AG20443 (cell line): ENCODE measurements at places on chromosomes 13 and 19.

DNA sequence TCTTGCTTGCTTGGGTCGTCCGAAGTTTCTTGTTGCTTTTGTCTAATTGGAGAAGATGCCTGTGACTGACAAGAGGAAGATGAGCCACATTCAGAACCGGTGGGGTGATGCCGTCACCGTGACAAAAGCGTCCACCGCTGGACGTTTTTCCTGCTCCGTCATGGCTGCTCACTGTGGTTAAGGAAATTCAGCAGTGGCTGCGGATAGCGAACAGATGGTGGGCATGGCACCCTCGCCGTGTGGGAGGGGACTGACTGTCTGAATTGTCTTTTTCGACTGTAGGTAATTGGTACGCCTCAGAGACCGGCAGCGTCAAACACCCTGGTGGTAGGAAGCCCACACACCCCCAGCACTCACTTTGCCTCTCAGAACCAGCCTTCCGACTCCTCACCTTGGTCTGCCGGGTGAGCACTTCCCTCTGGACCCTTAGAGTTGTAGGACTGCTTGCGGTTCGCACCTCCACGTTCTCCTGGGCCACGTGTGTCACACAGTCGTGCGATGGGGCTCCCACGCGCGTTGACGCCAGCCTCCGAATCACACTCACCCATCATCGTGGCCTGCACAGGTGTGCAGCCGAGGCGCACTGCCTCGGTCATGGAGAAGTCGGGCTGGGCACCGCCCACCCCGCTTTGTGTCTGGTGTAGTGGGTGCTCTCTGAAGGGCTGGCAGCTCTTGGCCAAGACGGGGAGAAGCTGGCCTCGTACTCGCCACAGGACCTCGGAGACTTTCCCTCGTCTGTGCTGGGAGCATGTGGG, 26.5 kb downstream of the ATP4B start:
- DNase-seq, result no peak

DNA sequence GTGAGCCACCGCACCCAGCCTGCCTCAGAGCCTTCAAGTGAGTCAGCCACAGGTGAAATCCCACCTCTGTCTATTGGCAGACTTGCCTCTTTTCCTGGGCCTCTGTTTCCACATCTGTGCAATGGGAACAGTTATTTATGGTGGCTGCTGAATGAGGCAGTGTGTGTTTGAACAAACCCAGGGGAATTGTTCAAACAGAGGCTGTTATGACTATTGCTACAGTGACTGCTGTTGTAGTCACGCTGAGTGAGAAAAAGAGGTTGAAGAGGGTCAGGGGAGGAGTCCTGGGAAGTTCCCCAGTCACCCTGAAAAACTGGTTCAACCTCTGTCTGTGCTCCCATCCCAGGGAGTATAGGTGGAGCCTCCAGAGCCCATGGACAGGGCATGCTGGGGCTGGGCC, at the start of gene CEACAM19:
Gene CEACAM19, plus strand, starts transcription at position 83 of the 400 bp plus-strand sequence. CDS start 450 bp downstream, outside the sequence.
- no peak for DNase-seq

- no peak for DNase-seq
Observed at GRCh38 chr19:45191375-45191774, 12.8 kb downstream of the BLOC1S3 start.

DNA sequence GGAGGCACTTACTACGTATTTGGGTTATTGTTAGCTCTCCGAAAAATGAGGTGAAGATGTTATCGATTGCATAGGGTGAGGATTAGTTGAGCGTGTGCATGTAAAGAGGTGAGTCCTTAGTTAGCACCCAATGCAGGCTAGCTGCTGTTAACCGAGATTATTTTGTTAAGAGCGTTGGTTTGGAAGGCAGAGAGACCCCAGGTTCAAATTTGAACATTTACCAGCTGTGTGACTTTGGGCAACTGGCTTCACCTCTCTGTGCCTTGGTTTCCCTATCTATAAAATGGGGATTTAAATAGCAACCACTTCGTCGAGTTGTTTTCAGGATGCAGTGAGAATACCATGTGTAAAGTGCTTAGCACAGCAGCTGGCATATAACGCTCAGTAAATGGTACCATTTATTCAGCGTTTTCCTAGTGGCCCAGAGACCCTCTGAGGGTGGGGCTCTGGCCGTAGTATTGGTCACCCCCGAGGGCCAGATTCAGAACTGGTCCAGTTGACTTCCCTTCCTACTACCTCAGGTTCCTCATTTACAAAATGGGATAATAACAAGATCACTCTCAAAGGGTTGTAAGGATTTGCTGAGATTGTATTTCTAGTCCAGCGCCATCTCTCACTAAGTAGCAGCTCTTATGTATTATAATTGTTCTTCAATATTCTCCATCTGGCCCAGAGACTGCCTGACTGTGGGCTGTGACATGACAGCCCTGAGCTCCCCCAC, 887 bp downstream of the SIPA1L3 start:
- DNase-seq, result peak; percentile 24

GRCh38 chr13:112748947-112749735, 59.3 kb downstream of the ATP11A start:
- peak; percentile 83 for DNase-seq

DNA sequence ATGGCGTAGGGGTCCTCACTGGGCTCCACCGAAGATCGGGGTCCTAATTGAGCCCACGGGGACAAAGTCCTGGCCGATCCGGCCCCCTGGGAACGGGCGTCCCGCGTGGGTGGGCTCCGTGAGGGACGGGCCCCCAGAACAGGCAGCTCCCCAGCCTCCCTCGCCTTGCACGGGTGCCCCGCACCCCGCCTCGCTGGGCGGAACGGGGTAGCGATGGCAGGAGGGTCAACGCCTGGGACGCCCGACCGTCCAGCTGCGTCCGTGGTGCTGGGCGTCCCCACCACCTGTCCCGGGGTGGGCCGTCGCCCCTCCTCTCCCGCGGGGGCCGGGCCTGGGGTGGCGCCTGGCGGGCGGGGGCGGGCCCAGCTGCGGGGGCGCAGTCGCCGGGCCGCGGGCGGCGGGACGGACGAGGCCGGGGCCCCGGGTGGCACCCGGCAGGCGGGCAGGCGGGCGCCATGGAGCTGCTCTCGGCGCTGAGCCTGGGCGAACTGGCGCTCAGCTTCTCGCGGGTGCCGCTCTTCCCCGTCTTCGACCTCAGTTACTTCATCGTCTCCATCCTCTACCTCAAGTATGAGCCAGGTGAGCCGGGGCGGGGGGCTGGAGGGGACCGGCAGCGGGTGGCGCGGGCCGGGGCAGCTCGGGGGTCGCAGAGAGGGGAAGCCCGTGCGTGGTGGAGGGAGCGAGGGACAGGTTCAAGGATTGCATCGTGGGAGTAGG, at the start of gene TMEM38A:
Gene TMEM38A, plus strand, starts transcription at position 377 of the 717 bp plus-strand sequence. Its CDS starts 79 bp downstream, at position 456.
- peak; percentile 58 for DNase-seq

DNA sequence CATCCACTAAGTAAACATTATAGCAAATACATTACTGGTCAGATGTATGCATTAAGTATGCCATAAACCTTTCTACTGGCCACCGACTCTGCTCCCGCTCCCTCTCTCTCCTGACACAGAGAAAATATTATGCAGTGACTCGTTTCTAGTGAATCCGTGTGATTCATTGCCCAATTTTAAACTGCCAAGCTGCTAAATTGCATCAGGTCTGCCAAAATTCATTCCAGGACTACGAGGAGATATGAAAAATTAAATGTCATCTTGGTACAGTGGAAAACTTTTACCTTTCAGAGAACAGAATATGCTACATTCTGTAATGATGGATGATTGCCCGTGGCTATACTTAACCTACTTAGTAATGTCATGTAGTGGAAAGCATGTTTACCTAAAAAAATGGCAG, 368.8 kb upstream of the TSHZ3 start:
- DNase-seq, result peak; percentile 15

GRCh38 chr19:5264453-5264852, 76.2 kb downstream of the PTPRS start:
- DNase-seq, result no peak

- DNase-seq, result no peak
Observed at GRCh38 chr13:105395041-105395440, 1140.4 kb downstream of the EFNB2 start.

DNA sequence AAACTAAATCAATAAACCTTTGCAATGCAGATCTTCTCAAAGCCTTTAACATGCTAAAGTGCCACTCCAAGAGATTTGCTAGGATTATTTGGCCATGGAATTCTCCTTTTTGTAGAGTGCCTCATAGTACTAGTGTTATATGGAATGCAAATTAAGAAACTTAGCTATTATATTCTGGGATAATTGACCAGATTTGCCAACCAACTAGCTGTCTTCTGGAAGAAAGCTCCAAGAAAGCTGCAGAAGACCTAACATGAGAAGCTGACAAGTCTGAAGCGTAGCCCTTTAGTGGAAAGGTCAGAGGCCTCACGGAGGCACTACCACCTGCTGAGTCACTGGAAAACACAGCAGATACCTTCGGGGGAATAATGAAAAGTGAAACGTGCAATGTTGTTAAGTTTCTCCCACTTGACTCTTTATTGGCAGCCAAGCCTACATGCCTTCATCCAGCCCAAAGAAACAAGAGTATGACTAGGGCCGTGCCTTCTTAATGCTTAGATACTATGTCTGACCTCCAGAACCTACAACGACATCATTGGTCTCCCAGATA, 29.8 kb upstream of the KATNAL1 start:
- no peak for DNase-seq

- DNase-seq, result peak; percentile 68
Observed at GRCh38 chr13:50130123-50130946, 115.1 kb downstream of the KCNRG start.

DNA sequence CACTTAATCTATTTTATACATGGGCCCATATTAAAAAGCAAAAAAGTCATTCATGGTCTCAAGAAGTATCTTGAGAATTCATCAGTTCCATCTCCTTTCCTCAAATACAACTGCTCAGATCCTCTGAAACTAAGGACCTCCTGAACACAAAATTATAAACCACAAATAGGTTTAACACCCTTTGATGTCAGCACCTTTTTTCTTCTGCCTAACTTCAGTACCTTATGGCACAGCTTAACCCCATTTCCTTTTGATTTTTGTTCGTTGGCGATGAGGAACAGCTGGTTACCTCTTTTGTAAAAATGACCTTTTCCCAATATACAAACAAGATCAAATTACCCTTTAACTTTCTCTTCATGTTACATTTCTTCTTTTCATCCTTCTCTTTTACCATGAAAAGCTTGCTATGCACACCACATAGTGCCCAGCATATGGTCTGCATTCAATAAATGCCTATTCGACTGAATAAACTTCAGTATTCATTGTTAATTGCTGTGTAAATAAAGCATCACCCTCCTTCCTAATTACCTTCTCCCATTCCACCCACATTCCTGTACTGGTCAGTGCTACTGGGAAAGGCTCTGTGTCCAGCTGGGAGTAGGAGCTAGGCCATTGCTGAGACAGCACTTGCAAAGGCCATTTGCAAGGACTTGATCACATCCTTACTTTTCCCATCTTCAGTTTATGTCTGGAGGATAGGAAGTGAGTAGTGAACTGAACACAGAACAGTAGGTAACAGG, 317.9 kb downstream of the SHISA2 start:
- no peak for DNase-seq

DNA sequence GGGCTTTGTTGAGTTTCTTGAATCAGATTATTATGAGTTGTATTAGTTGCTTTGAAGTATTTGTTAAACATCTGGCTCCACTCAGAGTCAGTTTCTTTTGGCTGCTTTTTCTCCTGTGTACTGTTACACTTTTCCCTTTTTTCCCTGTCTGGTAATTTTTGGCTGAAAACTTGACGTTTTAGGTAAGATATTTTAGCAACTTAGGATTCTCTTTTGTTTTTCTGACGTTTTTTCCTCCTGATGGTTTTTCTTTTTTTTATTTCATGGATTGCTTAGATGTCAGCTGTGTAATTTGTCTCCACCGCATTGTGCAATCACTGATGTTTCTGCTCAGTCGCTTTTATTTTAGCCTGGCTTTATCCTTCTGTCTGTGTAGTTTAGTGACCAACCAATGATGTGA, 20.7 kb downstream of the RFC3 start:
- peak; percentile 43 for DNase-seq

DNA sequence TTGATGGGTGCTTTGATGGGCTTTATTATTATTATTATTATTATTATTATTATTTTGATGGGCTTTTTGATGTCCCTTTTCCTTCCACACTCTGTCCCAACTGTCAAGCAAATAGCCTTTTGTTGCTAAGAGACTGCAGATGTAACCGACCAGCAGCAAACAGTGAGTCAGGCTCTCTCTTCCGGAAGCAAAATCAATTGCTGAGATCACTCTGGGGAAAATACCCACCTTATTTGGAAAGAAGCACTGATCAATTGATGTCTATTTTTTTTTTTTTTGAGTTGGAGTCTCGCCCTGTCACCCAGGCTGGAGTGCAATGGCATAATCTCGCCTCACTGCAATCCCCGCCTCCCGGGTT, 2.9 kb downstream of the LDLR start:
- DNase-seq, result peak; percentile 55

GRCh38 chr19:45824041-45824471, 8.9 kb upstream of the RSPH6A start:
- no peak for DNase-seq

GRCh38 chr19:15330801-15331418, 1.4 kb downstream of the BRD4 start:
- DNase-seq, result peak; percentile 72

DNA sequence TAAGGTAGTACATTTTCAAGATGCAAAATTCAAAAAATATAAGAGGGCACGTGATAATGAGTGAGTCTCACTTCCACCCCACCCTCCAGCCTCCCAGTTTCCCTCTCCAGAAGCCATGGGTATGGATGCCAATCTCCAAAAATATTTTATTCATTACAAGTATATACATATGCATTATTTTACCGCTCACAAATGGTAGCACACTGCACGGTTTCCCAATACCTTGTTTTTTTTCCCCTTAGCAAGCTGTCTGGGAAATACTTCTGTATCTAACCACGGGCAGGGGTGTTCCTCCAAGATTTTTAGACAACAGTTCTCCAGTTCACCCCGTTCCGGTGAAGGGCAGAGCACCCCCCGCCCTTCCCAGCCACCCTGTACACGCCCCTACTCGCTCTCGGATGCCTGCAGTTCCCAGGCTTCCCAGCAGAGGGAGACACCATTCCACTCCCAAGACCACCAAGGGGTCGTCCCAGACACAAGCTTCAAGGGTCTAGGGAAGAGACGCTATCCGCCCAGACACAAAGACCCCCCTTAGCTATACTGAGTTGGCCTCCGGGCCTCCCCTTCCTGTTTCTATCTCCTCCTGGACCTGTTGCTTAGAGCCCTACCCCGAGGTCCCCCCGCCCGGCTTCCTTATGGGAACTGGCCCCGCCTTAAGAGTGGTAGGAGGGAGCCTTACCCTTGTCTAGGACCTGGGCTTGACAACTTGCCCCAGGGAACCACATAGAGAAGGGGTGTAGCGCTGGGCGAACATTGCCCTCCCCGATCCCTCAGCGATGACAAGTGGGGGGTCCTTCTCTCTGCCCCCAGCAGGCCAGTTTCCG, 1.1 kb upstream of the FXYD3 start:
- peak; percentile 84 for DNase-seq

- no peak for DNase-seq
Observed at GRCh38 chr13:91400063-91400399, 1.6 kb downstream of the GPC5 start.
